Endothelial cell (in vitro differentiated cells): ENCODE measurements at places on chromosomes 2 and 18. TPM values are rescaled to one million over a fixed set of nuclear protein-coding genes. Genes with fewer than 3 reads are reported as not detected.

DNA sequence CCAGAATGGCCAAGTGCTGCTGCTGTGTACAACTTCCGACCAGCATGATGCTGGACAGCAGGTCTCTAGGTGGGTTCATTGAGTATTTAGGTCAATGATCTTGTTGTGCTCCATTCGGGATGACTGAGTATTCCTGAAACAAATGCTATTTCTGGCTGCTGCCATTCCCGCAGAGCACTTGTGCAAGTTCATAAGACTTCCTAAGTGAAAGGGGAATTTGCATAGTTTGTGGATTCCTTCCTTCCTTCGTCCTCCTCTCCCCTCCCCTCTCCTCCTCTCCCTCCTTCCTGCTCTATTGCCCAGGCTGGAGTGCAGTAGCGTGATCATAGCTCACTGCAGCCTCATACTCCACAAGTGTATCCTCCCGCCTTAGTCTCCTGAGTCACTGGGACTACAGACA, 40.4 kb downstream of the LDLRAD4 start:
- H3K27ac ChIP-seq, result no peak overlapping the region
- no peaks in the 10 kb centered on the region for H3K36me3 ChIP-seq
- no peak overlapping the region for H3K4me3 ChIP-seq
- H3K4me1 ChIP-seq, result peaks cover 34% of the 10 kb centered on the region

GRCh38 chr18:35786365-35787042, 186.0 kb upstream of the RMP24 start:
- no peak overlapping the region for H3K27ac ChIP-seq
- no peak for DNase-seq
- H3K36me3 ChIP-seq, result no peaks in the 10 kb centered on the region
- peaks cover 2% of the 10 kb centered on the region for H3K27me3 ChIP-seq
- no peaks in the 10 kb centered on the region for H3K4me1 ChIP-seq
- no peak overlapping the region for H3K4me3 ChIP-seq

GRCh38 chr2:241925821-241926441, 56.4 kb downstream of the RTP5 start:
- peaks cover 7% of the 10 kb centered on the region for H3K27me3 ChIP-seq
- no peaks in the 10 kb centered on the region for H3K36me3 ChIP-seq
- peaks cover 7% of the 10 kb centered on the region for H3K4me1 ChIP-seq
- H3K4me3 ChIP-seq, result no peak overlapping the region

DNA sequence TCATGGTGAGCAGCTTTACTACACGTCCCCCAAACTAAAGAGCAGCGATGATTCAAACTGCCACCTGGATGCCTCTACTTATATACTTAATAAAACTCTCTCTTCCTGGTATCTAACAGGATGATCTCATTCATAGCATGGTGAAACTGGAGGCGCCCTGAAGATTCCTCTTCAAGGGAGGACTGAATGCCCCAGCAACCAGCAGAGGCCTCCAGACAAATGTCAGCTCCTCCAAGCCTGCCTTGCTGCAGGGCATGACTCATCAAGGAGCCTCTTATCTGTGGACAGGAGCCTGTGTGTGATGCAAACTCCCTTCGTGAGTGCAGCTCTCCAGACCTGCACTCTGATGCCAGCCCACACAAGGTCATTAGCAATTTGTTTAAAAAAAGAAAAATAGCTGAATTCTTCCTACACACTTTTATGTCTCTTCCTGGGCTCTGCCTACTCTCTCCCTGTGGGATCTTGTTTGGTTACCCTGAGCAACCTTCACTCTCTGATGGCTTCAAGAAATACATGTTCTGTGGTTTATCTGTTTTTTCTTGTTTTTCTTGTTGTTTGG, 30.2 kb downstream of the LONRF2 start:
- H3K4me1 ChIP-seq, result no peaks in the 10 kb centered on the region
- H3K27me3 ChIP-seq, result no peaks in the 10 kb centered on the region
- no peak for DNase-seq
- H3K27ac ChIP-seq, result no peak overlapping the region
- H3K4me3 ChIP-seq, result no peak overlapping the region

GRCh38 chr2:41668529-41668928, 379.3 kb upstream of the PKDCC start:
- H3K4me3 ChIP-seq, result no peak overlapping the region
- no peak for DNase-seq
- peaks cover 27% of the 10 kb centered on the region for H3K4me1 ChIP-seq
- H3K27ac ChIP-seq, result no peak overlapping the region
- peaks cover 1% of the 10 kb centered on the region for H3K27me3 ChIP-seq
- no peaks in the 10 kb centered on the region for H3K36me3 ChIP-seq

DNA sequence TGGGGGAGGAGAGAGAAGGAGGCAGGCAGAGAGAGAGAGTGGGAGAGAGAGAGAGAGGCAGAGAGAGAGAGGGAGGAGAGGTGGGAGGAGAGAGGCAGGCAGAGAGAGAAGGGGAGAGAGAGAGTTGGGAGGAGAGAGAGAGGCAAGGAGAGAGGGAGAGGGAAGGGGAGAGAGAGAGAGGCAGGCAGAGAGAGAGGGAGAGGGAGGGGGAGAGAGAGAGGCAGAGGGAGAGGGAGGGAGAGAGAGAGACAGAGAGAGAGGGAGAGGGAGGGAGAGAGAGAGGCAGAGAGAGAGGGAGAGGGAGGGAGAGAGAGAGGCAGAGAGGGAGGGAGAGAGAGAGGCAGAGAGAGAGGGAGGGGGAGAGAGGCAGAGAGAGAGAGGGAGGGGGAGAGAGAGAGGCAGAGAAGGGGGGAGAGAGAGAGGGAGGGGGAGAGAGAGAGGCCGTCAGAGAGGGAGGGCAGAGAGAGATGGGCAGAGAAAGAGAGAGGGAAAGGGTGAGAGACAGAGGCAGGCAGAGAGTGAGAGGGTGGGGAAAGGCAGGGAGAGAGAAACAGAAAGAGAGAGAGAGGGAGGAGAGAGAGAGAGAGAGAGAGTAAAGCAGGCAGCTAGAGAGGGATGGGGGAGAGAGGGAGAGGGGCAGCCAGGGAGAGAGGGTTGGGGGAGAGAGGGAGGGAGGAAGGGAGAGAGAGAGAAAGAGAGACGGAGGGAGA, 122.2 kb upstream of the PXDN start:
- H3K36me3 ChIP-seq, result no peaks in the 10 kb centered on the region
- H3K27me3 ChIP-seq, result peaks cover 5% of the 10 kb centered on the region
- no peak for DNase-seq
- H3K27ac ChIP-seq, result peak overlapping the region; percentile 36

DNA sequence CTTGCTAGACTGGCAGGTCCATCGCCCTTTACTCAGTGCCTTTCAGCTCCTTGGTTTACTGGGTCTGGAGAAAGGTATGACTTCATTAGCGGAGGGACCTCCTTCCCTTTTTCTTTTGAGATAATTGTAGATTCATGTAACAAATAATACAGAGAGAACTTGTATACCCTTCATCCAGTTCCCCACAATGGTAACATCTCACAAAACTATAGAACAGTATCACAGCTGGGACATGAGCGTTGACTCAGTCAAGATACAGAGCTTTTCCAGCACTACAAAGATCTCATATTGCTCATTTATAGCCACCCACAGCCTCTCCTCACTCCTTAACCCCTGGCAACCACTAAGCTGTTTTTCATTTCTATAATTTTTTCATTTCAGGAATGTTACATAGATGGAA, 59.8 kb downstream of the ZNF532 start:
- no peak overlapping the region for H3K27ac ChIP-seq
- no peak for DNase-seq
- H3K36me3 ChIP-seq, result peaks cover 49% of the 10 kb centered on the region
- H3K4me1 ChIP-seq, result peaks cover 34% of the 10 kb centered on the region

The CCDC150 gene
- 12.4 TPM for total RNA-seq

The CCDC68 gene
- total RNA-seq, result 0.87 TPM
